H9 (cell line): ENCODE measurements at places on chromosomes 11 and 22.
A peak's percentile ranks its signal among the peaks of the same experiment; 100 is the strongest.

- H3K4me3 ChIP-seq = no peak overlapping the region
- no peaks in the 10 kb centered on the region for H3K4me1 ChIP-seq
- no peaks in the 10 kb centered on the region for H3K27me3 ChIP-seq
Measured at GRCh38 chr22:37241351-37242142, 2.5 kb downstream of the RAC2 start.

- H3K4me3 ChIP-seq = no peak overlapping the region
- H3K36me3 ChIP-seq = peaks cover 3% of the 10 kb centered on the region; the same call in 1 of the 2 replicates
- H3K27me3 ChIP-seq = no peaks in the 10 kb centered on the region
- H3K27ac ChIP-seq = no peak overlapping the region
Measured at GRCh38 chr22:32717337-32718240, 83.9 kb upstream of the TIMP3 start.

DNA sequence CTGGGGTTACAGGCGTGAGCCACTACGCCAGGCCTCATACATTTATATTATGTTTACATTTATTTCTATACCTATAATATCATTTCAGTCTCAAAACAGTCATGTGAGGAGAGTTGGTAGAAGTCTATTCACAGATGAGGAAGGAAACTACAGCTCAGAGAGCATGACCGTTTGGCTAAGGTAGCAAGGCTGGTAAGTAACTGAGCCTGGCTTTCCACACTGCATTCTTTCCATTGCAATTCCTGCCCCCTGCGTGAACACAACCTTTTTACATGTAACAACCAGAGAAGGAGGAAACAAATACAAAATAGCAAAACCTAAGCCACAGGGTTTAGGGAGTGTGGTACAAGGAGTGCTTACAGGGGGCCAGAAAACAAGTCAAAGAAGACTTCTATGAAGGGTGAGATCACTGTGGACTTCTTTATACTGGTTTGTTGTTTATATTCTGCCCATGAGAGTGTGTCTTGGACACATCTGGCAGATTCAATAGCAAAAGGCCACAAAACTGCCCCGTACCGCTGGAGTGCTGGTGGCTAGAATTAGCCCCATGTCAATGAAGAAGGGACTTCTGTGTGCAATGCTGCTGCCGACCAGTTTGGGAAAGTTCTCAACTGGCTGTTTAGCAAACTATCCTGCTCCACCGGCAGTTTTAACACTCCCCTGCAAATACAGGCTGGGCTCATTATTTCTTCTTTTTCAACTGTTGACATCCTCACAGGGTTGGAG is 19.0 kb downstream of the MICAL3 start:
- no peak overlapping the region for H3K27ac ChIP-seq
- no peaks in the 10 kb centered on the region for H3K4me1 ChIP-seq
- no peak for DNase-seq

GRCh38 chr11:104338186-104338585 is 174.2 kb upstream of the PDGFD start:
- no peaks in the 10 kb centered on the region for H3K27me3 ChIP-seq
- no peaks in the 10 kb centered on the region; the same call in 1 of the 3 replicates for H3K36me3 ChIP-seq
- DNase-seq = no peak
- H3K27ac ChIP-seq = no peak overlapping the region
- H3K4me1 ChIP-seq = no peaks in the 10 kb centered on the region

DNA sequence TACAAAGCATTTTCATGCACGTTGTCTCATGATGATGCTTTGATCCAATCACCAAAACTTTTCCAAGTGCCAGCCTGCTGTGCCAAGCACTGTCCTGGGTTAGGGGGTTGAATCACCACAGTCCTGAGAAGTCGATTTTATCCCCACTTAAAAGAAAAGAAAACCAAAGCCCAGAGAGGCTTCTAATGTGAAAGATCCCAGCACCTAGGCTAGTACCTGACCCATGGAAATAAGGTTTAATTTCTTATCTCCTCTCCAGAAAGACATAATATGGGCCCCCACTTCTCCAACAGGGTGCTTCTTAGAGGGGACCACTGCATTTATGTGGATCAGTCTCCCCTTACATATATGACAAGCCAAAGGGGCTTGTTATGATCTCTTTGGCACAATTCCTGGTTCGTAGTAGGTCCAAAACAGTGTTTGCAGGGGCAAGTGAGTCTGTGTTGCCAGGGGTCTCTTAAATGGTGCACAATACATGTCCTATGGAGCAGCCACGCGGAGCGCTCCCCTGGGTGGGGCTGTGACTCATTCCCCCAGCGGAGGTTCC is 1.9 kb upstream of the BCL9L start:
- no peak overlapping the region for H3K27ac ChIP-seq
- H3K4me3 ChIP-seq = peak overlapping the region; percentile 89
- peaks cover 2% of the 10 kb centered on the region; the same call in 1 of the 2 replicates for H3K27me3 ChIP-seq

DNA sequence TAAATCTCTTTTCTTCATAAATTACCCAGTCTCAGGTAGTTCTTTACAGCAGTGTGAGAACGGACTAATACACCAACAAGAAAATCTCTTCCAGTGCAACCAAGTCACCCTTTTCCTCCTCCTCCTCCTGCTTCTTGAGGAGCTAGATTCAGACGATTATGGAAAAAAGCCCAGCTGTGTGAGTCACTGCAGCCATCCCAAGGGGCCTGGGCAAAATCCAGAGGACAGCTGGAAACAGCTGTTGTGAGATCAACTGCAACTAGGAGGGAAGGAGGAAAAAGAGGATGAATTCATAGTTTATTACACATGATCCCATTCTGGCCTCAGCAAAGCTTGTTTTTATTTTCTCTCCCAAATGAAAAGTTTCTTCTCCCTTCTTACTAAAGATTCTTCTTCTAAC is 32.9 kb downstream of the RBFOX2 start:
- H3K27ac ChIP-seq = no peak overlapping the region
- no peak for DNase-seq
- peaks cover 6% of the 10 kb centered on the region; the same call in 1 of the 2 replicates for H3K36me3 ChIP-seq
- no peaks in the 10 kb centered on the region for H3K27me3 ChIP-seq

DNA sequence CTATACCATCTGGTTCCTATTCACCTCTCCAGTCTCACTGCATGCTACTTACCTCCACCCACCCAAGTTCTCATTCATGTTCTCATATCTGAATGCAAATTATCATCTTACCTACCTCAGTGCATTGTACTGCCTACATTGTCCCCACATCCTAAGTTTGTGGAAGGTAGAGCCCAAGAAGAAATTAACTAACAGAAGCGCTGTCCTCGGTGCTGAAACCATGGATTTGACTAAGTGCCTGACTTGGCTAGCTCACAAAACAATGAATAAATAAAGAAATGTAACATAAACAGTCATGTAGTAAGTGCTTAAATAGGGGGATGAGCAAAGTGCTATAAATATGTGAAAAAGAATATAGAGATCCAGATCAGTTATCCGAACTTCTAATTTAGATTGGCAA is 63.2 kb downstream of the GRIA4 start:
- no peaks in the 10 kb centered on the region for H3K36me3 ChIP-seq
- DNase-seq = peak; percentile 44
- no peak overlapping the region for H3K4me3 ChIP-seq
- H3K27ac ChIP-seq = no peak overlapping the region
- H3K4me1 ChIP-seq = no peaks in the 10 kb centered on the region

DNA sequence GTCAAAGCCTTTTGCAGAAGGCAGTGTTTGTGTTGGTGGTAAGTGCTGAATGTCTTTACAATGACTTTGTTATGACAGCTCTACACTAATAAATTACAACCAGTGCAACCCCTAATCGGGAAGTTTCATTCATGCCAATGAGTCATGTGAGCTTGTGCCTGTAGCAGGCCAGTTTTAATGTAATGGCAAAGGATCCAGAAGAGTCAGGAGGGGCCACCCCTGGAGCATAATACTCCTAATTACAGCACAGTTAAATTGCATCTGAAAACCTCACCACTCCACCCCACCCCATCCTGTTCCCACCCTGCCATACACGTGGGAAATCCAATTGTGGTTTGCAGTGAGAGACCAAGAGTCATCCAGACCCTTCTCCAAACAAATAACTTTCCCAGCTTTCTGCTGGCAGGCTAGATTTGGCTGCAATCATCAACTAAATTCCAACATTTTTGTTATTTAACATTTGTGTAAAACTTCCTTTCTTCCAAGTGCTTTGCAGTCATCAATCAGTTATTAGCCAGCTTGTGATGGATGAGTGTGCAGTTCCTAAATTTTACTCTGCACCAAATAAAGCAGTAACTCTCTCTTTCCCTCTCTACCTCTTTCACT is 277.3 kb upstream of the FAT3 start:
- H3K4me3 ChIP-seq = no peak overlapping the region
- no peaks in the 10 kb centered on the region for H3K4me1 ChIP-seq
- H3K27me3 ChIP-seq = no peaks in the 10 kb centered on the region
- H3K27ac ChIP-seq = no peak overlapping the region
- DNase-seq = no peak

DNA sequence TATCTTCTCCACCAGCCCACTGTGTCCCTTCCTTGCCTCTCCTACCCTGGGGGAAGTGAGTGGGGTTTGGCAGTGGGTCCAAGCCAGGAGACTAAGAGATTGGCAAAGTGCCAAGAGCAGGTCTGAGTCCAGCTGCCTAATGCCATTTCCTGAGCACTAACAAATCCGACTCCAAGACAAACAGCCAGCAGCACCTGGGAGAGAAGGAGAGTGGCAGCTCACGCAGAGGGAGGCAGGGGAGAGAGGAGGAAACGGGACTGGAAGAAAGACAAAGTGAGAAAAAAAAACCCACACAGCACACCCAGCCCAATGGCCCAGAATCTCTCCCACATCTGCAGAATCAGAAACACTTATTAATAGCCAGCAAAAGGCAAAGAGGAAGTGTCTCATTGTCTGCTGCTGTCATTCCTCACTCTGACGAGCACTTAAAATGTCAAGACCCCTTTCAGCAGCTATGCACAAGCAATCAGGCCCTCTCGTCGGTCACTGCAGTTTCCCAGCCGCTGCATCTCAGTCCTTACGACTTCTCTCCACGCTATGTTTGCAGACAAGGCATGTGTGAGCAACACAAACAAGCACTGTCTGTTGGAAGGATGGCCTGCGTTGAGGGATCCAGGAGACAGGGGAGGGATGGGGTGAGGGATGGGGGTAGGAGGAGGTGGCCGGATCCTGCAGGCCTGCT is 558.4 kb upstream of the CADM1 start:
- no peak overlapping the region for H3K27ac ChIP-seq
- H3K4me3 ChIP-seq = no peak overlapping the region
- H3K36me3 ChIP-seq = no peaks in the 10 kb centered on the region
- peaks cover 5% of the 10 kb centered on the region for H3K4me1 ChIP-seq
- no peak for DNase-seq

- H3K27ac ChIP-seq = no peak overlapping the region
- peak overlapping the region; percentile 87 for H3K4me3 ChIP-seq
- H3K27me3 ChIP-seq = no peaks in the 10 kb centered on the region
- H3K4me1 ChIP-seq = peaks cover 16% of the 10 kb centered on the region
- no peaks in the 10 kb centered on the region for H3K36me3 ChIP-seq
Measured at GRCh38 chr11:96341211-96342013, 1.6 kb downstream of the MAML2 start.

- no peaks in the 10 kb centered on the region for H3K36me3 ChIP-seq
- no peak for DNase-seq
- H3K27ac ChIP-seq = no peak overlapping the region
- no peaks in the 10 kb centered on the region for H3K4me1 ChIP-seq
- H3K4me3 ChIP-seq = no peak overlapping the region
Measured at GRCh38 chr11:86167499-86168164, 76.9 kb upstream of the EED start.

DNA sequence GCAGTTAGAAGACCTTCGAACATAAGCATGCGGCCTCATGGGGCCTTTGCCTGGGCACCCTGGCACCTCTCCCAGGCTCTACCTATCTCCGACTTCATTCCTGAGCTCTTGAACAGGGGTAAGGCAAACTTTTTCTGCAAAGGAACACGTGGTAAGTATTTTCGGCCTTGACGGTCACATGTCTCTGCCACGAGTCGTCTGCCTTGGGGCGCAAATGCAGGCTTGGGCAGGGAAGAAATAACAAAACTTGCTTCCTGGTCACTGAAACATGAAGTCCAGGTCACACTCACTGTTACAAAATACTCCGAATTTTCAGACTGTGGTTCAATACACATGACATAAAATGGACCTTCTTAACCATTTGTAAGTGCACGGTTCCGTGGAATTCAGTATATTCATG is 3.4 kb upstream of the ASCL2 start:
- no peak for DNase-seq
- peaks cover 21% of the 10 kb centered on the region; the same call in 1 of the 2 replicates for H3K27me3 ChIP-seq
- no peak overlapping the region for H3K4me3 ChIP-seq

GRCh38 chr11:115500547-115501501 is 3.4 kb downstream of the CADM1 start:
- no peak for DNase-seq
- no peak overlapping the region for H3K27ac ChIP-seq
- no peaks in the 10 kb centered on the region for H3K36me3 ChIP-seq
- no peaks in the 10 kb centered on the region for H3K4me1 ChIP-seq
- H3K27me3 ChIP-seq = peaks cover 21% of the 10 kb centered on the region; the same call in 1 of the 2 replicates
- H3K4me3 ChIP-seq = no peak overlapping the region

DNA sequence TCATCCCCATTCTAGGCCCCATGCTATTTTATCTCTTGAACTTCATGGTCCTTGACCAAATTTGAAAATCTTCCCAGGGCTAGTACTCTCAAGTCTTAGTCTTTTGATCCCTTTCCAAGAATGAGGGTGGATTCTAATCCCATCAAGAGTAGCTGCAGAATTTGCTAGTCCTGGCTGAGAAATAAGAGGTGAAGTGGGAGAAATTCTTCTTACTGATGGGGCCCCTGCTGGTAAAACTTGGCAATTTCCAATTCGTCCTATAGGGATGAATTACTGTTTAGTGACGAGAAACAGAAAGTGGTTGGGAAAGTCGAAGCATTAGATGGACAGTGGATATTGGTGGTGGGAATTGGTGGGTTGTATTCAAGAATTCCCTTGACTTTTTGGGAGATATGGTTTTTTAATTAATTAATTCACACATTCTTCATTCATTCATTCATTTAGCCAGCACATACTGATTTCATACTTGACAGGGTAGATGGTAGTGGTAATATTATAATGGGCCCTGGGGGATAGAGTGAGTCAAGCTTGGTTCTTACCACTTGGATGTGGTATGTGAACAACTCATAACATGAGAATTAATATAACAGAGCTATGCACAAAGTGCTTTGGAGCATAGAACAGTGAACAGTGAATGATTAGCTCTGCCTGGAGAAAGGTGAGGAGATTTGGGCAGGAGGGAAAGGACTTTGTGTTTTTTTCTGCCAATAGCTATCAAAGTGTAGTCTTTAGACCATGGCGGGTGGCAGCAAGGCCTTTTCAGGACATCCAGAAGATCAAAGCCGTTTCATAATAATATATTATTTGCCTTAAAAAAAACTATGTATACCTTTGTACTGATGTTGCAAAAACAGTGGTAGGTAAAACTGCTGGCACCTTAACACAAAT is 103.8 kb downstream of the STIM1 start:
- no peak overlapping the region for H3K4me3 ChIP-seq
- DNase-seq = no peak
- H3K27me3 ChIP-seq = no peaks in the 10 kb centered on the region
- no peak overlapping the region for H3K27ac ChIP-seq
- H3K36me3 ChIP-seq = no peaks in the 10 kb centered on the region

- peaks cover 4% of the 10 kb centered on the region; the same call in 1 of the 2 replicates for H3K27me3 ChIP-seq
- no peak overlapping the region for H3K27ac ChIP-seq
- H3K36me3 ChIP-seq = peaks cover 16% of the 10 kb centered on the region
- peaks cover 4% of the 10 kb centered on the region; the same call in 1 of the 2 replicates for H3K4me1 ChIP-seq
- DNase-seq = no peak
Measured at GRCh38 chr11:73012121-73012863, 129.8 kb downstream of the FCHSD2 start.
